Stimulated activated CD4-positive, alpha-beta T cell treated with anti-CD3 and anti-CD28 coated beads, Interleukin-2, amount 100 ng/mL, for 24 hours (primary cell): ENCODE measurements at places on chromosomes 6 and 20.

- no peak for DNase-seq
Observed at GRCh38 chr6:72783035-72783434, 161.2 kb downstream of the KCNQ5 start.

- no peak for DNase-seq
Observed at GRCh38 chr6:148455674-148456558, 113.3 kb downstream of the SASH1 start.

DNA sequence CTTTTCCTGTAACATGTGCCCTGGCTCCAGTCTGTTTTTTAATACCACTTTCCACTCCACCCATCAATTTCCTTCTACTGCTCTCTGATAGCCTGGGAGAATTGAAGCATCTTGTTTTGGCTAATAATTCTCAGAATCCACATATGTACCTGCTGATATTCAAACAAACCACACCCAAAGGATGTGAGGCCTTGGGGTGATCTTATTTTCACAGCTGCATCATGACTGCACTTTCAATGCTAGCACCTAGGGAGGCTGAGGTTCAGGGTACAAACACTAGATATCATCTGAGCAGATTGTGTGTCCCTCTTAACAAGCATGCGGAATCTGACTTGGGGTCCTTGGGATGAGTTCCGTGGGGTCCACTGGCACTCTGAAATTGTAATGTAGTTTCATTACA is 12.7 kb downstream of the FNDC1 start:
- no peak for DNase-seq

- DNase-seq, result no peak
Observed at GRCh38 chr6:135075018-135075417, 20.4 kb upstream of the HBS1L start.

- no peak for DNase-seq
Observed at GRCh38 chr6:164022632-164023031, 608.1 kb downstream of the QKI start.

DNA sequence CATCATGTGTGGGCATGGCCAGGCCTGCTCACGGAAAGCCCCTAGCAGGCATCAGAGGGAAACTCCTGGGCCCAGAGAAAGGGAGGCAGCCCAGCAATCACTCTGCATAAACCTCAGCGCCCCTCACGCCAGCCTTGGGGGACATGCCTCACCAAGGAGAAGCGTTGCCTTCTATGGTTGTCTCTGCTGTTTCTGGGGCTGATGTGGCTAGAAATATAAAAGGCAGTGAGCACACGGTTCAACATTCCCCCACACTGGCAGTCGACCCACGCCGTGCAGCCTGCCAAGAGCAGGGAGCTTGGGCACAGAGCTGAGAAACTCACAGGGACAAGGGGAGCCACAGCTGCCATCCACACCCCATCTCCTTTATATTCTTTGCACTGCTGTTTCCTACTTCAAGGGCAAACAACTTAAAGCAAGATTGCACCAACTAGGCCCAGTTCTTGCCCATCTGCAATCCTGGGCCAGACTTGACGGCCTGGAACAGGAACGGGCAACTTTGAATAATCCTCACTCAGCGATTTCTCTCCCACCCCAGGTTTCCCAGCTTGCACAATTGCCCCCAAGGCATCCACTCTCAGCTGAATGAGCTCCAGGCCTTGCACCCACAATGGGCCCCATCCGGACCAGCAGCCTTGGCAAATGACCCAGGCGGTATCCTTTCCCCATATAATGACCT is 35.5 kb upstream of the FOXC1 start:
- no peak for DNase-seq

GRCh38 chr6:72530750-72531149 is 91.1 kb upstream of the KCNQ5 start:
- DNase-seq, result no peak
